ENCODE measurements at places on chromosomes 4 and X.

DNA sequence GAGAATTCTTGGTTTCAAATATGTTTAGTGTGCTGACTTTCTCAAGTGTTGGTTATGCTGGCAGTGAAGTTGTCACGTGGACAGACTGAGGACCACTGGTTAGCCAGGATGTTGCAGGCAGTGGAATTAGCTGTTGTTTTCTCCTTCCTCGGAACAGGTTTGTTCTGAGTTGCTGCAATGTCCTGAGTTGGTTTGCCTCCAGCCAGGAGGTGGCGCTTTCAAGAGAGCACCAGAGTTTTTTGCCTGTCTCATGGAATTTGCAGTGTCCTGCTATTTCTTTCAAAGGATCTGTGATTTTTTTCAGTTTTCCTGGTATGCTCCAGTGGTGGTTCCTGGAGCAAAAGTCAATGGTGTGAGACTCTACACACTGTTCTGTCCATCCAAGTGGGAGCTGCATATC, 158.1 kb upstream of the CXorf66 start:
- DNase-seq: no peak
- no peak overlapping the region for H3K27ac ChIP-seq
- H3K4me1 ChIP-seq: no peaks in the 10 kb centered on the region
- H3K4me3 ChIP-seq: no peak overlapping the region

DNA sequence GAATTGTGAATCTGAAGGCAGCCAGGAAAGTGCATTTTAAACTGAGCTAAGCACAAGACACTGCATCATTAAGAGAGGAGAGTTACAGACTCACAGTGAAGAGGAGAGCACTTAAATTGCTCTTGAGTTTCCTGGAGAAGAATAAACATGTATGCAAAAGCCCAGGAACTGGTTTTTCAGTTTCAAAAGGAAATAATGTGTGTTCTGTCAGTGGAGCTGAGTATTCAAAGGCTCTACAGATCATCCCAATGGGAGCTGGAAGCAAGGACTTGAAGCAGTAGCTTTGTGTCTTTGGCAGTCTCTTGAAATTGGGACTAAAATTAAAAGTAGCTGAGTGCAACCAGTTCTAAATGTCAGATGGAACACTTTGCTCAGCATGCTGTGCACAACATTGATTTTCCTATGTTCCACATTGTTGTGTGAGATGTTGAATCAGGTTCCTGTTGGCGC, 147.5 kb upstream of the ANK2 start:
- H3K4me3 ChIP-seq: no peak overlapping the region
- peaks cover 15% of the 10 kb centered on the region for H3K4me1 ChIP-seq
- no peaks in the 10 kb centered on the region for H3K27me3 ChIP-seq

GRCh38 chr4:74134500-74134852, 23.4 kb upstream of the MTHFD2L start:
- no peak for DNase-seq
- H3K27me3 ChIP-seq: no peaks in the 10 kb centered on the region
- peaks cover 5% of the 10 kb centered on the region for H3K4me1 ChIP-seq
- H3K4me3 ChIP-seq: no peak overlapping the region

DNA sequence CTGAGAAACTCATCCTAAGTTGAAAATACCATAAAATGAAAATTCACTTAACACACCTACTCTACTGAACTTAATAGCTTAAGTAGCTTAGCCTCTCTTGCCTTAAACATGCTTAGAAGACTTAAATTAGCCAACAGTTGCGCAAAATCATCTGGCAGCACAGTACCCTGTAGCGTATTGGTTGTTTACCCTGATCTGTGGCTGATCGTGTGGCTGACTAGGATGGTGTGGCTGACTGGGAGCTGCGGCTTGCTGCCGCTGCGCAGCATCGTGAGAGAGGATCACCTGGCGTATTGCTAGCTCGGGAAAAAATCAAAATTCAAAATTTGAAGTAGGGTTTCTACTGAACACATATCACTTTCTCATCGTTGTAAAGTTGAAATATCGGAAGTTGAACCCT, 6.3 kb downstream of the RUFY3 start:
- H3K27ac ChIP-seq: no peak overlapping the region
- no peak for DNase-seq
- peaks cover 39% of the 10 kb centered on the region for H3K4me1 ChIP-seq
- H3K27me3 ChIP-seq: no peaks in the 10 kb centered on the region

DNA sequence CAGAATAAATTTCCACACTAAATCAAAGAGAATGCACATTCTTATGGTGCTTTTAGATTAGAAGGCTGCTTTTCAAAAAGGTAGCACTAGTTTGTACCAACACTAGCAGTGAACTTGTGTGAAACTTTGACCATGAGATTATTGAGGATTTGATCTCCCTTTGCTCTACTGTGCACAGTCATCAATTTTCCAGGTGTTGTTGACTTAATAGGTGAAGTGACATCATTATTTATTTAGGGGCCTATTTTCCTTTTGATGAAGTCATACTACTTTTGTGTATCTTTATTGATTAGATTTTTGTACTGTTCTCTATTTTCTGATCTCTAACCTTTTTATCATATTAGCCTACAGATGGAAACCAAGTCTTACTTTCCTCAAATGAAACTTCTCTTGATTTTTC, 507.9 kb upstream of the LCORL start:
- H3K4me1 ChIP-seq: no peaks in the 10 kb centered on the region
- H3K36me3 ChIP-seq: no peaks in the 10 kb centered on the region

DNA sequence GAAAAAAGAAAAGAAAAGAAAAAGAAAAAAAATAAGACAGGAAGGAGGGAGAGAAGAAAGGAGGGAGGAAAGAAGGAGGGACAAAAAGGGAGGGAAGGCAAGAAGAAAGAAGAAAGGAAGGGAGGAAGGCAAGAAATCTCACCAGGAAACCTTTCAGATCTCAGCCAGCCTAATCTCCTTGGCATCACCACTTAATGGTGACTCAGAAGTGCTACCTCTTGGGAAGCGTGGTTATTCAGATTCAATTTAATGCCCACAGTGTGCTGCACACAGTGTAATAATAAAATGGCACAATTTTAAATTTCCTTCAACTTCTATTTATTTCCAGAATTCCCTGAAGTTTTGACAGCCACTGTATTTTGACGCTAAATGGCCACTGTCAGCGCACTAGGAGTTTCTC, 50.3 kb downstream of the DKK2 start:
- no peaks in the 10 kb centered on the region for H3K4me1 ChIP-seq
- no peak overlapping the region for H3K4me3 ChIP-seq
- no peaks in the 10 kb centered on the region for H3K36me3 ChIP-seq
- H3K27ac ChIP-seq: no peak overlapping the region
- H3K27me3 ChIP-seq: no peaks in the 10 kb centered on the region

Measured in left ventricle myocardium inferior (tissue), 1 donor.